Activated CD8-positive, alpha-beta memory T cell treated with anti-CD3 and anti-CD28 coated beads, Interleukin-2, amount 10 ng/mL, durations not matched to agents 7 days and 5 days (primary cell): ENCODE measurements at places on chromosomes 4 and X.

GRCh38 chr4:52873191-52873590 lies 11.1 kb downstream of the RASL11B start:
- DNase-seq, result no peak

GRCh38 chrX:123331349-123331748 lies 147.3 kb downstream of the GRIA3 start:
- DNase-seq, result no peak

DNA sequence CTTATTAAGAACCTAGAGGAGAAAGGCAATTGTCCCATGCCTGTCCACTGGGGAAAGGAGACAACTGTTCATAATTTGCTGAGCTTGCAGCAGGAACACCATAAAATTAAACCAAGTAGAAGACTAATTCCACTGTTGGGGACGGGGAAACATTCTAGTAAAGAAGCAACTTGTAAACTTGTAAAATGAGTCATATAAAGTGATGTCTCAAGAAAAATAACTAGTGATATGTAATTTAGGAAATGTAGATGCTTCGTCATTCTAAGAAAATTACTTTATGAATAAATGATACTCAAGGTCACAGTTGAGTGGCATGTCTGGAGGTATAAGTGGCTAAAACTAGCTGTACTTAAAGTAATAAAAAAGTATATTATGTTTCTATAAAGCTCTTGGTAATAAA lies 121.2 kb upstream of the MID1 start:
- DNase-seq, result no peak

DNA sequence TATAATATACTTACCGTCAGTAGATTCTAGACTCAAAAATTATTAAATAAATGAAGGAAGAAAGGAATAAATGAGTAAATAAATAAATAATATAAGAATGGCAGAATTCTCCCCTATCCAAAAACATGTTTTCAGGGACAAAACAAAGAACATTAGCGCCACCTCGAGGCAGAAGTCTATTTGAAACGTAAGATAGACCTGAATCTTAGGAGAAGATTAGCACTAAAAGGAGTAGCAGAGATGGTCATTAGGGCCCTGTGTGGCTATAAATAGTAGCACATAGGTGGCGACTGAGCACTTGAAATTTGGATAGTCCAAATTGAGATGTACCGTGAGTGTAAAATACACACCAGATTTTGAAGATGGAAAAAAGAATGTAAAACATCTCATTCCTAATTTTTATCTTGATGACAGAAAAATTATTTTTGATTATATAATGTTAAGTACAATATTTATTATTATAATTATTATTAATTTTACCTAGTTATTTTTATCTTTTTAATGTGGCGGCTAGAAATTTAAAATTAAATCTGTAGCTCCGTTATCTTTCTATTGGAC lies 24.3 kb upstream of the SRD5A3 start:
- DNase-seq, result peak; percentile 69
